ENCODE measurements at places on chromosomes 2 and 18. TPM values are rescaled to one million over a fixed set of nuclear protein-coding genes. Genes with fewer than 3 reads are reported as not detected.

DNA sequence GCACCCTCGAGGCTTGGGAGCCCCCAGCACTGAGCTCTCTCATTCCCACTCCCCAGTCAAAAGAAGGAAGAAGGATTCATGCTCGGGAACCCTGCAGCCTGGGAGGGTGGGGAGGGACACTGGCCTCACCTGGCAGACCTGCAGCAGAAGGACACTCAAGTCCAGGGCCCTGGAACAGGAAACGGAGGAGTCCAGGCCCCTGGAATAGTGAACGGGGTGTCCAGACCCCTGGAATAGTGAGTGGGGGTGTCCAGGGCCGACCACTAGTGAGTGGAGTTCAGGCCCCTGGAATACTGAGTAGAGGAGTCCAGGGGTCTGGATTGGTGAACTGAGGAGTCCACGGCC lies 292.5 kb downstream of the NDUFA10 start:
- peaks cover 8% of the 10 kb centered on the region for H3K27me3 ChIP-seq
- no peaks in the 10 kb centered on the region for H3K4me1 ChIP-seq
- no peak for DNase-seq
- H3K27ac ChIP-seq, result no peak overlapping the region
- H3K4me3 ChIP-seq, result no peak overlapping the region

DNA sequence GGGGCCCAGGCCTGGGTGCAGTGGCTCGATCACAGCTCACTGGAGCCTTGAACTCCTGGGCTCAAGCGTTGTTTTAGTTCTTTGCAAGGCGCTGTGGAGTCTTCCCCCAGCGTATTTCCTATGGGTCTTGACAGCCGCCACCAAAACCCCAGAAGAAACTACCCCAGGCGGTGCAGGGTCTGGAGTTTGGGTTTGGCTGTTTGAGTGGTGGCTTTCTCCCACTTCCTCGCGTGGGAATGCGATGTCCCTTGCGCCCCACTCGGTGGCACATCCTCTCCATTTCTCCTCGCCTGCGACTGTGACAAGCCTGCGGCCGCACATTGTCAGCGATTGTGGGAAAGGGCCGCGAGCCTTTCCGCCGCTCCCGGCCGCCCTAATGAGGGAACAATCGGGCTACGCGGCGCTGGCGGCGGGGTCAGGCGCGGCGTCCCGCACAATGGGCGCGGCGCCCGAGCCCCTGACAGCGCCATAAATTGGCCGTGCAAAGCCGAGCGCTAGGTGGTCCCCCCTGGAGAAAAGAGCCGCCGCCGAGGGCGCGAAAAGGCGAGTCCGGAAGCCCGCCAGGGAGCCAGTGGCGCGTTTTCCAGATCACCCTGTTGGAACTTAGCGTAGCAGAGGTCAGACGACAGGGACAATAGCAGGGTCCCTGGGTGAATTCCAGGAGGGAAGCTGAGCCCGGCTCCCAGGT lies 194.9 kb upstream of the POU3F3 start:
- no peaks in the 10 kb centered on the region for H3K36me3 ChIP-seq
- no peak overlapping the region for H3K27ac ChIP-seq
- H3K4me3 ChIP-seq, result no peak overlapping the region
- no peaks in the 10 kb centered on the region for H3K4me1 ChIP-seq
- DNase-seq, result no peak

DNA sequence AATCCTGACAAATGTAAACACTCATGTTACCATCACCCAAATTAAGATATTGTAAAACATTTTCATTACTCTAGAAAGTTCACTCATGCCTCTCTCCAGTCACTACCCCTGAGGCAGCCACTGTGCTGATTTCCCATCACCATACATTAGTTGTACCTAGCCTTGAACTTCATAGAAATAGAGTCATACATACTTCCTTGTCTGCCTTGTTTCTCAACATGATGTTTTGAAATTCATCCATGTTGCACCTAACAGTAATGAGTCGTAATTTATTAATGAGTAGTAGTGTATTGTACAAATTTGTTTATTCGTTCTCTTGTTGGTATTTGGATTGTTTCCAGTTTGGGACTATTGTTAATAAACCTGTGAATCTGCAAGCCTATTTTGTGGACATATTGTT lies 49.0 kb upstream of the TWSG1 start:
- H3K36me3 ChIP-seq, result no peaks in the 10 kb centered on the region
- DNase-seq, result no peak
- H3K4me1 ChIP-seq, result peaks cover 6% of the 10 kb centered on the region

GRCh38 chr18:56986829-56987228 lies 160.1 kb upstream of the BOD1L2 start:
- H3K4me1 ChIP-seq, result no peaks in the 10 kb centered on the region
- no peak overlapping the region for H3K27ac ChIP-seq
- no peaks in the 10 kb centered on the region for H3K27me3 ChIP-seq
- no peak overlapping the region for H3K4me3 ChIP-seq

DNA sequence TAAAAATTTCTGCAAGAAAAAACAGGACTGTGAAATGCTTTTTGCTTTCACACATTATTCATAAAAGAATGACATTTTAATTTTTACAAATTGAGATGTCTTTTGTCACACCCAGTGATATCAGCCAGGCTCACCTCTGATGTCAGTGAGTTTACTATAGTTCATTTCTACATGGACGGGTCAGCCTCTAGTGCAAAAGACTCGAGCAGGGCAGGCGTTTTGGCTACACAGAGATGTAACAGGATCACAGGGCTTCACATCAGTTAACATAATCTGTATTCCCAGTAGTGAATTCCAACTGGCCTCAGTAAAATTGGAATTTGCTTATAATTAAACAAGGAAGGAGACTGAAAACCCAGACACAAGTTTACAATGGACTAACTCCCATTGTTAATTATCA lies 275.6 kb upstream of the ZSWIM2 start:
- peaks cover 18% of the 10 kb centered on the region for H3K4me1 ChIP-seq
- no peaks in the 10 kb centered on the region for H3K27me3 ChIP-seq
- H3K27ac ChIP-seq, result no peak overlapping the region
- DNase-seq, result no peak
- H3K36me3 ChIP-seq, result no peaks in the 10 kb centered on the region

DNA sequence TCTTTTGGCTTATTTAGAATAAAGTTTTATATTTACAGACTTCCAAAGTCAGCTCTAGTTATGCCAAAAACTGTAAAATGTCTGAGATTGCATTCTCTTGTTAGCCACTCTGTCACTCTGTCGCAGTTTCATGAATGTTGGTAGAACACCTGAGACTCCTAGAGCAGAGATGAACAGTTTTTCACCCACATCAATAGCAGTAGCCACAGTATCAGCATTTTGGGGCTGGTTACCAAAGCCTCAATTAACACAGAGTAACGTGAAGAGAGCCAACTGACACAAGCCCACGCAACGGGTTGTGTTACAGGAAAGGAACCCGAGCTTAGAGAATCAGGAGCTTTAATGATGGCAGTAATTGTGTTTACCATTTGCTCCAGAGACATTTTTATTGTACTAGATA lies 443.0 kb upstream of the SLC39A10 start:
- H3K4me1 ChIP-seq, result no peaks in the 10 kb centered on the region
- H3K4me3 ChIP-seq, result no peak overlapping the region
- H3K36me3 ChIP-seq, result no peaks in the 10 kb centered on the region
- H3K27me3 ChIP-seq, result no peaks in the 10 kb centered on the region
- no peak overlapping the region for H3K27ac ChIP-seq

The UBE2E3 gene
- total RNA-seq, result 93.1 TPM

The CCDC102B gene
- total RNA-seq, result 12.5 TPM

The ABCB11 gene
- total RNA-seq, result not detected

Data from A673 (cell line).